GM18507 (cell line): ENCODE measurements at places on chromosomes 3 and 15.

DNA sequence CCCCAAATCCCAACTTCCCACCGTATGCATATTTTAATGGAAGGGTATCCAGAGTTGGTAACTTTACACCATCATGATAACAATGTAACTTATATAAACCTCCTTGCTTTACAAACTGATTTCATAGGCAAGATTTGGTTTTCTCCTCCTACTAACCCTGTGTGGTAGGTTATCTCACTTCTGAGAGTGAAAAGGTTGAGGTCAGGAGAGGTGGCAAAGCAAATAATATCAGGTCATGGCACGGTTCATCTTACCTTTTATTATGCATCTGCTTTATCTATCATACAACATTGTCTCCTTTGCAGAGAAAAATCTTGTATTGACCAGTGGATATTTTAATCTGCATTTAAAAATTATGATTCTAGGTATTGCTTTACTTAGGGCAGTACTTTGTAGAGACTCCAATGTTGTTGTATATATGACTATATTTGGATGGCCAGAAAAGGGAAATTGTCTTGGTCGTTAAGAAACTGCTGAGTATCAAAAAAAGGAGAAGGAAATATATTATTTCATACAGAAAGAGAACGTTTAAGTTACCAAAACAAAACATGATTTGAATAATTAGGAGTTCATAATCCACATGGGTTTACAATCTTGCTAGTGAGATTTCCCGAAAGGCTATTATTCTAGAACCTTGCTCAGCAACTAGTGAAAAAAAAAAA, 30.4 kb downstream of the NFKBIZ start:
- DNase-seq: no peak

- DNase-seq: no peak
Measured at GRCh38 chr3:184800349-184800930, 11.5 kb upstream of the VPS8 start.

DNA sequence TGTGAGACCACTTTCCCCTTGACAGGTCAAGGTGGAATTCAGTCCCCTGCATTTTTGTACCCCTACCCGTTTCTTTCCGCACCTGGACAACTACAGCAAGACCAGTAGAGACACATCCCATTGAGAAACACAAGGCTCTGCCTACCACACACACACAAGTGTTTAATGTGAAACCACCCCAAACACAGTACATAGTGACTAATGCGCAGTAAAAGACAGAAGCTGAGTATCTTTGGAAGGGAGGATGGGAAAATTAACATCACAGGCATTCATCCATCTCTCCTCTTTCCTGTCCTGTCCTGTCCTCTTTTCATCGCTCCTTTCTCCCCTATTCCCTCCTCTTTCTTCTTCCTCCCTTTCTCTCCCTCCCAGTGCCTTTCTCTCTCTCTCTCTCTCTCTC, 64.8 kb downstream of the SCN11A start:
- no peak for DNase-seq

DNA sequence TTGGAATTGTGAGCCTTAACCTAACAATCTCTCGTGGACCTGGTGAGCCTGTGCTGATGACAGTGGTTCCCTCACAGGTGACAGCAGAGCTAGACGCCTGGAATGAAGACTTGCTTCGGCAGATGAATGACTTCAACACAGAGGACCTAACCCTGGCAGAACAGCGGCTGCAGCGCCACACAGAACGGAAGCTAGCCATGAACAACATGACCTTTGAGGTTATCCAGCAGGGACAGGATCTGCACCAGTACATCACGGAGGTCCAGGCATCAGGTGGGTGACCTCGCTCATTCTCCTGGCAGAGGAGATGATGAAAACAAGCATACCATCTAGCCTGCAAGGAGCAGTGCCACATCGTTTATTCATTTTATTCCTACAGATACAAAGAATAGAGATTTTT, 316.9 kb upstream of the UMPS start:
- no peak for DNase-seq

GRCh38 chr15:29103824-29104565, 165.6 kb downstream of the NSMCE3 start:
- peak; percentile 20 for DNase-seq

DNA sequence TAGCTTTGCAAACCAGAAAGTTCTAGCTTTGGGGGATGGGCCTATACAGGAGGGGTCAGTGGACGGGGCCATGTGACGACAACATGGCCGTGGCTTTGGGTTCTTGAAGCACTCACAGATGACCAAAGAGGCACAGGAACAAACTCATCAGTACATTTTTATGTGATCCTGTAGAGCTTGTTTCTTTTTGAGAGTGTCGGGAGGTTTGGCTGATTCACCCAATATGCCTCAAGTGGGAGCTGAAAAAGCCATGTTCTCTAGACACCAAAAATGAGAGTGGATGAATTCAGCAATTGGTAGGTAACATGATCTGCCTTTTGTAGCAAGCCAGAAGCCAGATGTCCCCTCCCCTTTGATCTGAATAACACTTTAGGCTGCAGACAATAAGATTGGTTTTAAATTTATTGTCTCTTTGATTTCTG, 30.1 kb downstream of the GREM1 start:
- no peak for DNase-seq

- DNase-seq: no peak
Measured at GRCh38 chr3:36832406-36832805, 68.1 kb upstream of the DCLK3 start.

DNA sequence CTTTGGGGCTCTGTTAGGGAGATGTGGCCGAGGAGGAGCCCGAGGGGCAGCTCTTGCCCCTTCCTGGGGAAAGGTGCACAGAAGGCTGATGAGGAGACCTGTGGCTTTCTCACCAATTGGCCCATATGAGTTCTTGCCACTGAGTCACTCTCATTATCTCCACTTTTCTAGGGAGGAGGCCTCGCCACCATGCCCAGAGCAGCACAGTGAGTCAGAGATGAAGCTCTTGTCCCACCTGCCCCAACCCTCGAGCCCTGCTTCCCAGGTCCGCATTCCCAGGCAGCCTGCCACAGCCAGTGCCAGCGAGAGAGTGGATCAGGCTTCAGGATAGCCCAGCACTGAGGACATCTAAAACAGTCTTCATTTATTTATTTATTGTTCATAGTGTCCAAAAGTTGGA, 53.5 kb downstream of the AMOTL2 start:
- no peak for DNase-seq

- no peak for DNase-seq
Measured at GRCh38 chr3:154113609-154114008, 7.6 kb upstream of the ARHGEF26 start.

DNA sequence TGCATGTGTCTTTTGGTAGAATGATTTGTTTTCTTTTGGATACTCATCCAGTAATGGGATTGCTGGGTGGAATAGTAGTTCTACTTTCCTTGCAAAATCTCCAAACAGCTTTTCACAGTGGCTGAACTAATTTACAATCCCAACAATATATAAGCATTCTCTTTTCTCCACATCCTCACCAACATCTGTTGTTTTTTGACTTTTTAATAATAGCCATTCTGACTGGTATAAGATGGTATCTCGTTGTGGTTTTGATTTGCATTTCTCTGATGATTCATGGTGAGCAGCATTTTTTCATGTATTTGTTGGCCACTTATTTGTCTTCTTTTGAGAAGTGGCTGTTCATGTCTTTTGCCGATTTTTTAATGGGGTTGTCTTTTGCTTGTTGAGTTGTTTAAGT, 55.8 kb downstream of the ST8SIA2 start:
- no peak for DNase-seq
